Heart left ventricle (tissue), 16 donors: ENCODE measurements at places on chromosomes 4 and X. TPM values are rescaled to one million over a fixed set of nuclear protein-coding genes. Genes with fewer than 3 reads are reported as not detected.

Gene HSFX4
- polyA plus RNA-seq: not detected

Gene AMTN
- polyA plus RNA-seq: not detected

Gene FAM47E
- polyA plus RNA-seq: 3.2 TPM

Gene NSG1
- 4.8 TPM for polyA plus RNA-seq

Gene AFP
- polyA plus RNA-seq: not detected

Gene GPR50
- polyA plus RNA-seq: not detected

Gene BEND2
- polyA plus RNA-seq: not detected

Gene C4orf50
- polyA plus RNA-seq: not detected

Gene FGF2
- polyA plus RNA-seq: 2.2 TPM

Gene CACNA1F
- polyA plus RNA-seq: 0.04 TPM

Gene KIAA0232
- 32.7 TPM for polyA plus RNA-seq

Gene UGT2B17
- polyA plus RNA-seq: 0.08 TPM

Gene PFKFB1
- 0.19 TPM for polyA plus RNA-seq

Gene RPS6KA6
- polyA plus RNA-seq: 0.04 TPM

Gene PPP1R2C
- polyA plus RNA-seq: not detected

Gene SPANXA1
- polyA plus RNA-seq: not detected

Gene CDKL5
- 3.0 TPM for polyA plus RNA-seq

Gene TMEM165
- polyA plus RNA-seq: 78.7 TPM

Gene SMR3B
- not detected for polyA plus RNA-seq

Gene CCSER1
- polyA plus RNA-seq: 4.3 TPM

Gene FMR1NB
- not detected for polyA plus RNA-seq

Gene AGTR2
- polyA plus RNA-seq: not detected

Gene ARMCX5
- polyA plus RNA-seq: 10.5 TPM

Gene BEX4
- polyA plus RNA-seq: 57.0 TPM

Gene PAGE4
- not detected for polyA plus RNA-seq

Gene LONRF3
- 1.4 TPM for polyA plus RNA-seq

Gene XKRX
- polyA plus RNA-seq: not detected

Gene VCX3B
- polyA plus RNA-seq: not detected

Gene MSX1
- 2.2 TPM for polyA plus RNA-seq

Gene BBS12
- polyA plus RNA-seq: 8.7 TPM

Gene TMEM47
- polyA plus RNA-seq: 25.9 TPM

Gene PARM1
- 51.2 TPM for polyA plus RNA-seq

Gene SPANXN4
- not detected for polyA plus RNA-seq

Gene CASK
- polyA plus RNA-seq: 2.9 TPM

Gene DDX53
- polyA plus RNA-seq: not detected

Gene EVC2
- polyA plus RNA-seq: 0.95 TPM

Gene KCNIP4
- polyA plus RNA-seq: not detected

Gene MAGEA3
- polyA plus RNA-seq: not detected

Gene CXCL8
- polyA plus RNA-seq: 0.42 TPM

Gene AASDH
- 3.1 TPM for polyA plus RNA-seq

Gene HPSE
- 0.37 TPM for polyA plus RNA-seq

Gene CHRNA9
- polyA plus RNA-seq: not detected

Gene N4BP2
- 0.57 TPM for polyA plus RNA-seq
